Heart left ventricle (tissue), 16 donors: ENCODE measurements at places on chromosomes 3 and 15. TPM values are rescaled to one million over a fixed set of nuclear protein-coding genes. Genes with fewer than 3 reads are reported as not detected.

SCAANT1 gene
- total RNA-seq, result not detected

RETNLB gene
- total RNA-seq, result not detected

SLC2A2 gene
- total RNA-seq, result not detected

FAN1 gene
- 12.7 TPM for total RNA-seq

RAB6B gene
- 50.6 TPM for total RNA-seq

GOLGA8N gene
- total RNA-seq, result 5.0 TPM

FGF7 gene
- total RNA-seq, result 40.8 TPM

TPRG1 gene
- total RNA-seq, result 0.13 TPM

GOLGA8S gene
- 0.48 TPM for total RNA-seq

ATP10A gene
- 0.83 TPM for total RNA-seq

CIDEC gene
- total RNA-seq, result 1.4 TPM

IGF2BP2 gene
- total RNA-seq, result 16.4 TPM

IFT122 gene
- total RNA-seq, result 20.8 TPM

ANKRD34C gene
- 1.3 TPM for total RNA-seq

DUOX1 gene
- 0.23 TPM for total RNA-seq

CYP11A1 gene
- total RNA-seq, result 0.87 TPM

CSPG5 gene
- 0.83 TPM for total RNA-seq

SH3BP5 gene
- 16.1 TPM for total RNA-seq

SLC28A1 gene
- total RNA-seq, result 1.1 TPM

TMEM207 gene
- not detected for total RNA-seq

DYNLT2B gene
- 3.6 TPM for total RNA-seq

NRG4 gene
- total RNA-seq, result not detected

TM4SF1 gene
- total RNA-seq, result 111 TPM

CDCP1 gene
- total RNA-seq, result 0.38 TPM

GOLGA8M gene
- 2.2 TPM for total RNA-seq

GADL1 gene
- total RNA-seq, result 0.58 TPM

RASGRF1 gene
- not detected for total RNA-seq

CYP8B1 gene
- total RNA-seq, result not detected

SLC35G2 gene
- total RNA-seq, result 3.6 TPM

TMEM158 gene
- 1.3 TPM for total RNA-seq

COLQ gene
- 5.7 TPM for total RNA-seq

SH2D7 gene
- not detected for total RNA-seq

LTF gene
- total RNA-seq, result 2.5 TPM

GPR62 gene
- 0.27 TPM for total RNA-seq

GCHFR gene
- total RNA-seq, result 2.1 TPM

TMCO5A gene
- total RNA-seq, result not detected

FANCD2OS gene
- not detected for total RNA-seq

CHRM5 gene
- not detected for total RNA-seq

LYZL4 gene
- total RNA-seq, result not detected

NLGN1 gene
- total RNA-seq, result 17.7 TPM

TMF1 gene
- total RNA-seq, result 23.4 TPM

BMF gene
- 3.5 TPM for total RNA-seq

LIPH gene
- 0.16 TPM for total RNA-seq

TWF2 gene
- total RNA-seq, result 127 TPM

NR2E3 gene
- total RNA-seq, result not detected
